ENCODE measurements at places on chromosomes 2 and 18. TPM values are rescaled to one million over a fixed set of nuclear protein-coding genes. Genes with fewer than 3 reads are reported as not detected.

Gene TMEM178A
- total RNA-seq: 0.21 TPM

Gene SUPT7L
- 31.2 TPM for total RNA-seq

Gene TMEM247
- total RNA-seq: not detected

Gene CCDC141
- total RNA-seq: not detected

Gene SMCHD1
- 14.3 TPM for total RNA-seq

Gene CXCR2
- not detected for total RNA-seq

Gene ADRA2B
- total RNA-seq: 0.09 TPM

Gene LAMA1
- total RNA-seq: 0.06 TPM

Gene SGO2
- 11.2 TPM for total RNA-seq

Gene TRPM8
- 0.15 TPM for total RNA-seq

Gene C2orf78
- total RNA-seq: not detected

Gene CARF
- total RNA-seq: 0.54 TPM

Gene LMAN2L
- total RNA-seq: 19.8 TPM

Gene SKA1
- total RNA-seq: 11.9 TPM

Gene MYO5B
- total RNA-seq: 9.4 TPM

Gene VAPA
- 169 TPM for total RNA-seq

Data from A549 treated with Mapracorat at 1 μM for 4 hours (cell line).